Nucleus accumbens (tissue), 56 donors: ENCODE measurements at places on chromosomes 2 and 18.
A peak's percentile ranks its signal among the peaks of the same experiment; 100 is the strongest.

DNA sequence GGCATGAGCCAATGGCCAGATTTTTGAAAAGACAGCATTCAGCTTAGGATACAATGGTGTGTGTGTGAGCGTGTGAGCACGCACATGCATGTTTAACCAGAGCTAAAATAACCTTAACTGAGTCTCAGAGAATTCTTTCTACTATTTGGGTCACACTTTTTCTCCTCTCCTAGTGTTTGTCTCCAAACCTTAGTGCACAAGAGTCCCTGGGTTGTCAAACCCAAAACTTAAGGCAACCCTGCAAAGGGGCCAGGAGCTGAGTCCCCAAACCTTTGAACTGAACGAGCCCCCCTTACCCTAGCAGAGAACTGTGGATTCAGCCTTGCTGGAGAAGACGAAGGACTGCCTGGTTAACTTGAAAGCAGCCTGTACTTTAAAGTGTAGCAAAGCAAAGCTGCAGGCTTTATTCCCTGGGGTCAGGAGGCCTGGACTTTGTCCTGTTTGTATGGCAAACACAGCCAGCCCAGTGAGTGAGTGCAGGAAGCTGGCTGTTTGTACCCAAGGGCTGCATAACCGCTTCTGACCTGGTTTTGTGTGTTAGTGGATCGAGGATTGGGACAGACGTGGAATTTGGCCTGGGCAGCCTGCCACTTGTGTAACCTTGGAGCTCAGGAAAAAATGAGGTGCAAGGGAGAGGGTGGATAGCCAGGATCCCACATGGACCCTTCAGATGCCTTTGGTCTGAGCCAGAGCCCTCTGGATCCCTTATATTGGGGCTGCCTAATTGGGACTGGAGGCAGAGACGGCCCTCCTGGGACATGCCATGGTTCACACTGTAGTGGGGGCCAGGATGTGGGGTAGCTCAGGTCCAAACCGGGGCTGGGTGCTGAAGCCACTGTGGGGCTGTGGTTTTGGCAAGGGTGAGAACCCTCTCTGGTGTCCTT, 6.4 kb upstream of the PSMD1 start:
- DNase-seq = no peak

- DNase-seq = no peak
These were observed 29.1 kb upstream of the ALK start for GRCh38 chr2:29950481-29950880.

- DNase-seq = peak; percentile 42
These were observed 300.9 kb downstream of the PHLPP1 start for GRCh38 chr18:63016270-63016669.

GRCh38 chr18:42850174-42851083, 265.1 kb downstream of the RIT2 start:
- DNase-seq = no peak

DNA sequence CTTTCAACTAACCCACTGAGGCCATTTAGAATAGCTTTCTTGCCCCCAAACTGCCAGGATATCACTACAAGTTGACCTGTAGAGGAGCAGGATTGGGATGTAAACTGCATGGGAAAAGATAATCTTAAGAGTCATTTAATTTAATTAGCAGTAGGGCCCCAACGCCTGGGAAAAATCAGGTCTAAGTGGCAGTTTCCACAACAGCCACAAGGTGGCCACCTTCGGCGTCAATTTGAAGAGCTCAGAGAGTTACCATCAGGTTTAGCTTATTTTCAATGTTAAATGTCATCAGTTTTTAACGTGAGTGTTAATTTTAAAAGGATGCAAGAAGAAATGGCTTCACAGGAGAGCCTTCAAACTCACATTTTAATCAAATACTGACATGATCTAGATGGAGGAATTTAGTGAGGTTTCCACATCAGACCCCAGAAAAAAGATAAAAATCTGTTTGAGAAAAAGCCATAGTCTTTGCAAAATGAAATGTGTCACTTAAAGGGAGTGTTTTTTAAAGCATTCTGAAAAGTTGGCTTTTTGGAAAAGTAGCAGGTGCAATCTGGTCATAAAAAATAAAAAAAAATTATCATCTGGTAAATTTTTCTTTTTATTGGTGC, 77.3 kb upstream of the UPP2 start:
- DNase-seq = peak; percentile 12

- no peak for DNase-seq
These were observed 127.1 kb downstream of the SH3RF3 start for GRCh38 chr2:109256111-109256510.

GRCh38 chr18:64116571-64117175, 32.2 kb downstream of the LINC00305 start:
- DNase-seq = no peak

- DNase-seq = no peak
These were observed 103.0 kb upstream of the STK17B start for GRCh38 chr2:196274387-196274809.

DNA sequence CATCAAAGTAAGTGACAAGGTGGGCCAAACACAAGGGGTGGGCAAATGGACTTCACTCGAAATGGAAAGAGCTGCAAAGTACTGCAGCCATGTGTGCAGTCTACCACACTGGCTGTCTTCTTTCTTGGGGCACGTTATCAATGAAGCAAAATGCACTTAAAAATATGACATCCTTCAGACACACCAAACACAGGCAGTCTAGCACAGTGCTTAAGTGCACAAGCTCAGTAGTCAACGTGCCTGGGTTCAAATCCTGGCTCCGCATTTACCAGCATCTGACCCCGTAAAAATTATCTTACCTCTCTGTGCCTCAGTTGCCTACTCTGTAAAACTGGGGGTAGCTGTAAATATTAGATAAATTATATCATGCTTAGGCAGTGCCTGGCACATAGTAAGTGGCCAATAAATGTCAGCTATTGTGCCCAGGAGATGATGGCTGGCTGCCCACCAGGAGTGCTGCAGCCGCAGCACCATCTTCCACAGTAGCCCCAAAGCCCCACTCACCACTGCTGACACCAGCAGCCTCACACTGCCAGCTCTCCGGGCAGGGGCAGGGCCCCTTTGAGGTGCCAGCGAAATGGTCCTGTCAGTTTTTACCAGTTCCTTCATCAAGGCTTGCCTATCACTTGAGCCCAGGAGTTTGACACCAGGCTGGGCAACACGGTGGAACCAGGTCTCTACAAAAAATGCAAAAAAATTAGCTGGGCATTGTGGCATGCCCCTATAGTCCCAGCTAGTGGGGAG, 121.8 kb upstream of the SLC1A4 start:
- no peak for DNase-seq

DNA sequence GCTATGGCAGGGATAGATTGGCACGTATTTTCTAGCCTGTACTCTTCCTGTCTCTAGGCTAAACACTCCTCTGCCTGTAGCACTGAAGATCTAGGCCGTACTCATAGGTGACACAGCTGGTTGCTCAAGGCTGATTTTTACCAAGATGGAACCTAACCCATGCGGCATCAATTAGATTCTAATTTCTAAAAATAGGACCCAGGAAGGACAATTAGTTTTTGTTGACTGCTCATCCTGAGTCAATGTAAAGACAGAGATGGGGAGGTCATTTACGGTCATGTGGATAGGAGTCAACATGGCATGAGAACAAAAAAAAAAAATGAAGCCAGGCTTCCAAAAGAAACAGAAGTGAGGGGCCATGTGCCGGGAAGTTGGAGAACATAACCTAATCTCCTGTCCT, 360.7 kb upstream of the ETAA1 start:
- DNase-seq = no peak

- peak; percentile 74 for DNase-seq
These were observed 6.1 kb downstream of the ZFP36L2 start for GRCh38 chr2:43220229-43220751.

- no peak for DNase-seq
These were observed 4.5 kb upstream of the ATL2 start for GRCh38 chr2:38381381-38382143.

DNA sequence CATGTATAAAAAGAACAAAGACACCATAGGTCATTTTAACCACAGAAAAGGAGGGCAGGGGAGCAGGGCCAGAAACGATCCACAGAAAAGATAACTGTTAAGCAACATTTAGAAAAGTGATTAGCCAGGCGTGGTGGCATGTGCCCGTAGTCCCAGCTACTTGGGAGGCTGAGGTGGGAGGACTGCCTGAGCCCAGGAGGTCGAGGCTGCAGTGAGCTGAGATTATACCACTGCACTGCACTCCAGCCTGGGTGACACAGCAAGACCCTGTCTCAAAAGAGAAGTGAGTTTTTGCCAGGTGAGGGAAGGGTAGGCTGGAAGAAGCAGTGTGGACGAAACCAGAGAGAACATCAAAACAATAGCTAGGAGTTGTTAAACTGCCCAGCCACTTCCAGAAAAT, 3.3 kb downstream of the WDR12 start:
- no peak for DNase-seq

- DNase-seq = peak; percentile 24
These were observed 146.0 kb downstream of the SETBP1 start for GRCh38 chr18:44826418-44827259.

GRCh38 chr2:237092920-237093781, 7.5 kb downstream of the COPS8 start:
- DNase-seq = no peak

DNA sequence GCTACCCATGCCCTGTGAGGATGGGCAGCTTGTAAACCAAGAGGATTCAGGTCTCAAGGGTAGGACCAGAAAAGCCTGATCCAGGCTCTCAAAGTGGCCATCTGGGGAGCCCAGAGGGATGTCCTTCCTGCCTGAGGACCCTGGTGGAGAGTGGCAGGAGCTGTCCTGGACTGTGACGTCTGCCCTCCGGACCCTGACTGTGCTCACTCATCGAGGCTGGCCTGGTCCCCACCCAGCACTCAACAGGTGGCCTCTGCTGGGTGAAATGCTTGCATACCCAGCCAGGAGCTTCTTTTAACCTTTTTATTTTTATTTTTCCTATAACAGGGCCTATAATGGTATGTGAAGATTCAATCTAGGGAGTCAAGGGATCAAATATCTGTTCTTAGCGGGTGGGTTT, 24.5 kb downstream of the CREG2 start:
- DNase-seq = no peak

DNA sequence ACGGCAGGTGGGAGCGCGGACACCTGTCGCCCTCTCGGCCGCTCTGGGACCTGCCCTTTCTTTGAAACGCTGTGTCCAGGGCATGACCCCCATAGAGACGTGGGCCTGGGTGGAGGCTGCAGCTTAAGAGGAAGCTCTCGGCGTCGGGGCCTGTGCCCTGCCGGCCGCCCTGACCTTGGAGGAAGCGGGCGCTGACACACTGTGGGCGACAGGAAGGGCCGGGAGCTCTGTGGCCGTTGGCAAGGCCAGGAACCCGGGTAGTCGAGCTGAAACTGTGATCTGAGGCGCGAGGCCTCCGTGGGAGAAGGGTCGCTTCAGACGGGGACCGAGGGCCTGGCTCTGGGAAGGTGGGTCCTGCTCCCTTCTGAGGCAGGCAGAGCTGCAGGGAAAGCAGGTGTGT, 28.2 kb downstream of the KCNG2 start:
- no peak for DNase-seq

GRCh38 chr2:25592766-25593292, 80.5 kb downstream of the DTNB start:
- DNase-seq = no peak

DNA sequence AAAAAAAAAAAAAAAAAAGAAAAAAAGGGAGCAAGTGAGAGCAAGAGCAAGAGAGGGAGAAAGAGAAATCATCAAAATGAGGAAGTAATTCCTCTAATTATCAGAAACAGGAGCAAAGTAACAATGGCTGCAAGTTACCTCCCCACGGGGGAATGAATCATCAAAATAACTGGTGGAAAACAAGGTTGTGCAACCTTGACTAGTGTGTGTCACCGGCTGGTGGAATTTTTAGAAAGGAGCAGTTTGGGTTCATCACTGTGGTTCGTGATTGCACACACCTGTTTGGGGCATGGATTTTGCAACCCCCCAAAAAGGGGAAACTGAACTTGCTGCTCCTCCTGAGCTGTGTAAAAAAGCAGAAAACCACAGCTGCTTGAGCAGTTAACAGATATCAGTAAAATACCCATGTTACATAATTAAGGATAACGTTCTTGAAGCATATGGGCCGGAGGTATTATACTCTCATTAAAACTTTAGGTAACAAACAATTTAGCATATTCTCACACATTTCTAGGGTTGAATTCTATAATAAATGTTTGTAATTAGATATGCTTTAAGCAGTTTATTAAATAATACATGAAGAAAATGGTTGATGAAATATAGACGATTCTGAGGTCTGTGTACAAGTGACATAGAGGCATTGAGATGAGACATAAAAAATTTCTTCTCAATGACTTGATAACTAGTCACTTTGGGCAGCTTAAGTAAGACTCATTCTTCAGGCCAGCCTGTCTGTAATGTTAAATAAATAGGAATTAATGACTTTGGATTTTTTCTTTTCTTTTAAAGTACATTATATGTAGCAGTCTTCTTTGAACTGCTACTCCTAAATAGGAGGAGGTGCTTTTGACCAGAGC, 184.2 kb upstream of the ZEB2 start:
- no peak for DNase-seq
